ENCODE measurements at places on chromosomes 2 and 18. TPM values are rescaled to one million over a fixed set of nuclear protein-coding genes. Genes with fewer than 3 reads are reported as not detected.

Gene ATP6V1B1
- 1.7 TPM for total RNA-seq

Gene EGR4
- not detected for total RNA-seq

Gene PRKAG3
- total RNA-seq: 49.9 TPM

Gene ERICH2
- total RNA-seq: not detected

Gene SP3
- 53.2 TPM for total RNA-seq

Gene CCDC85A
- 2.1 TPM for total RNA-seq

Gene TP53I3
- 61.8 TPM for total RNA-seq

Gene DNAJC5G
- total RNA-seq: not detected

Data from myocyte (in vitro differentiated cells).